ENCODE measurements at places on chromosomes 7 and 10.

- DNase-seq, result no peak
These were observed 222.0 kb downstream of the MAD1L1 start for GRCh38 chr7:2010551-2011265.

DNA sequence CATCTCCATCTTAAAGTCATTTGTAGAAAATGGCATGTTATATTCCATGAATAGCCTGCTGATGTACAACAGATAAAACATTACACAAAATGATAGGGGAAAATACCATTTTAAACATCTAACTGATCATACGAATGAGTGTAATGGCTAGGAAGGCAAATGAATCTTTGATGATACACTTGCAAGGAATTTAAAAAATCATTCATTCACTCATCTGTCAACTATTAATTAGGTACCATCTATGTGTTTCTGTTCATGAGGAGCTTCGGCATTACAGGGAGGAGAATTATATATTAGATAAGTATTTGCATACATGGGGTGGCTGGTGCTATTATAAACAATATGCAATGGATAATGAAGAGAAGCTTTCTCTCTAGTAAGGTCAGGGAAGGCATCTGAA is 183.7 kb downstream of the CACNB2 start:
- no peak for DNase-seq

- DNase-seq, result no peak
These were observed 26.7 kb upstream of the CD36 start for GRCh38 chr7:80611779-80612178.

- peak; percentile 17 for DNase-seq
These were observed 57.7 kb upstream of the EFCAB10 start for GRCh38 chr7:105638902-105639495.

DNA sequence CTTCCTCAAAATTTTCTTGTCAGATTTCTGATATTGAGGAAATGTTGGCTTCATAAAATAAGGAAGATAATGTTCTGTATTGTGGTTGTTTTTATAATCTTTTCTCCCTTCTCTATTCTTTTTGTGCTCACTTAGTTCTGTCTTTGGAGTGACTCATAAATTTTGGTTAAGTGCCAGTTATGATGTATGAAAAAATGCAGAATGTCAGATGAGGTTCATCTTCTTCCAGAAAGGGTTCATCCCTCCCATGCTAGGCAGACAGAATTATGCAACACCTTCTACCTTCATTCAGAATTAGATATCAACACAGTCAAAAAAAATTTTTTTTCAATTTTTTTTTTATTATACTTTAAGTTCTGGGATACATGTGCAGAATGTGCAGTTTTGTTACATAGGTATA is 36.6 kb upstream of the CYP2C19 start:
- no peak for DNase-seq

DNA sequence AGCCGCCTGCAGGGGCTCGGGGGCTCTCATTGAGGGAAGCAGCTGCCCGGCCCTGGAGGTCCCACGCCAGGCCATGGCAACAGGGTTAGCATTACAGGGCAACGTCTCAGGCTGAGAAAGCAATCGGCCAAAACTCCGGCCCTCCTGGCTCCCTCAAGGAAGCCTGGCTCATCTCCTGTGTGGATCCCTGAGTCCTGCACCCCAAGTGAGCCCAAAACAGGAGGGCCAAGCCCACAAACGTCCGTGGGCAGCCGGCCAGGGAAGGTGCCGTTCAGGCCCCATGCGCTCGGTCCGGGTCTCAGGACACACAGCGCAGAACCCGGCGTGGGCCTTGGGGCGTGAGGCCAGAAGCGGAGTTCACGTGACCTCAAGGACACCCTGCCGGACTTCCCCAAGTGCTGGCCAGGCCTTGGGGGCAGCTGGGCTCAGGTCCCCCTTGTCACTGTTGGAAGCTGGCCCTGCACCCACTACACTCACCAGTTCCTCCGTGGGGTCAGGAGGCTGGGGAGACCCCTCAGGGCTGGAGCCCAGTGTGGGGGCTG is 8.0 kb upstream of the PWWP2B start:
- no peak for DNase-seq

- no peak for DNase-seq
These were observed 1.1 kb upstream of the STEAP2 start for GRCh38 chr7:90210475-90210874.

- no peak for DNase-seq
These were observed 19.3 kb downstream of the FRMD4A start for GRCh38 chr10:14311206-14311957.

DNA sequence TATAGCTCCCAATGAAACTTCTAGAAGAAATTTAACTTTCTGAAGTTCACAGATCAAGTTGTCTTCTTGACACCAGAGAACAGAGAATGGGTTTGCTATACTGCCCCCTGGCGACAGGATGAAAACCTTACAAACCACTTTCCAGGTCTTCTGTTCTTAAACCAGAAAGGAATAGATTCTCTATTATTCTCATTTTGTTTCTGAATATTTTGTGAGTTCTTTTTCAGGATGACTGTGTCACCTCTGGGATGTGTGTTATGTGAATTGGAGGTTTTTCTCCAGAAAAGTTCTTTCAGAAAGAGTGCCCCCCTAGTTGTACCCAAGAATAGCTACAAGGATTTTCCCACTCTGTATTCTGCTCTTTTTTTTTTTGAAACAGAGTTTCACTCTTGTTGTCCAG is 6.3 kb downstream of the IFT22 start:
- no peak for DNase-seq

GRCh38 chr7:43022008-43022407 is 89.8 kb downstream of the MRPL32 start:
- no peak for DNase-seq

GRCh38 chr10:13560597-13560996 is 26.2 kb upstream of the PRPF18 start:
- DNase-seq, result no peak

- no peak for DNase-seq
These were observed 48.8 kb upstream of the EXOC6 start for GRCh38 chr10:92799568-92799967.

DNA sequence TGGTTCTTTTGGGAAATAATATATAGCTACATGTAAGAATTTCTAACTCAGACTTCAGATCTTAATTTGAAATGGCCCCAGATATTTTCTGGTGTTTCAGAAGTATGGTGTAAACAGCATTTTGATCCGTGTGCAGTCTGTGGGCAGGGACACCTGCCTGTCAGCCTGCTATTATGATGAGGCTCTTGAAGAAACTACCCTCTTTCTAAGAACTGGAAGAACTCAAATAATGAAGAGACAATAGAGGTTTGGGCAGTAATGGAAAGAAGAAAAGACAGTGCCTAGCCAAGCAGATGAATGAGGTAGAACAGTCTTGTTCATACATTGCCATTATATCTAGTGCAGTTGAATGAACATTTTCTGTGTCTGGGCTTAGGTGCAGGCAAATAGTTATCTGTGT is 256.6 kb downstream of the ARHGAP21 start:
- DNase-seq, result no peak

- no peak for DNase-seq
These were observed 407.8 kb upstream of the FOXK1 start for GRCh38 chr7:4274286-4274685.

- no peak for DNase-seq
These were observed 31.2 kb downstream of the TSPAN14 start for GRCh38 chr10:80485076-80485945.

DNA sequence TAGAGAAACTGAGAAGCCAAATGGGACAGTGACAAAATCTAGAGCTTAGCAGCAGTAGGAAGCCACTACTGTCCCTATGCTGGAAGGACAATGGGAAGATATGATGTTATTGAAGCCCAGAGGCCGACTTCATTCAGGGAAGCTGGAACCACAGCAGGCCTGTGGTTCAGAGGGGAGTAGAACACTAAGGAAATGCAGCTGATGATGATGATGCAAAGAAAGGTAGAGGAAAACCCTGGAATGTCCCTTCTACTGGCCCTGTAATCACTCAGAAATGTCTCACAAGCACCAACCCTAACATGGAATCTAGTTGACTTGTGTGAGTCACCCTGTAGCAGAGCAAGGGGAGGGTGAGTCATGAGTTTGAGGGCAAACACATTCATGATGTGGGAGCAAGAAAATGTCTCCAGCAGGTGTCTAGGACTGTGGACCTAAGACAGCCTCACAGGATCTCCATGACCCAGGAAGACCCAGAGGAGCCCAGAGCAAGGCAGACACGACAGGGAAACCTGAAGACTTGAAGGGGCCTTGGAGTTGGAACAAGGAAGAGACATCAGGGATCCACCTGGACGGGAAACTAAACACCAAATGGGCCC is 37.0 kb upstream of the LRRC17 start:
- no peak for DNase-seq

DNA sequence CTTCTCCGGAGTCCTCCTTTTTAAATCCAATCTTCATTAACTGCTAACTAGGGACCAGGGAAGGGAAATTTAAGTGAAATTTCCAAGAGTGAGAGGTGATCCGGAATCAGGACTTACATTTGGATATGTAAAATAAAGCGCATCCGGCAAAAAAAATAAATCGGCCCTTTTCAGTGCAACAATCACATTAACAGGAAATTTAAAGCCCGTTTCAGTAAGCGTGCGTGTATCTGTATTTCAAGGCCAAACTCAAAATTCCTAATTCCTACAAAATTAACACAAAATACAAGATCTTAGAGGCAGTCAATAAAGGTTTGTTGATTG is 771 bp downstream of the DNAJC9 start:
- DNase-seq, result no peak

DNA sequence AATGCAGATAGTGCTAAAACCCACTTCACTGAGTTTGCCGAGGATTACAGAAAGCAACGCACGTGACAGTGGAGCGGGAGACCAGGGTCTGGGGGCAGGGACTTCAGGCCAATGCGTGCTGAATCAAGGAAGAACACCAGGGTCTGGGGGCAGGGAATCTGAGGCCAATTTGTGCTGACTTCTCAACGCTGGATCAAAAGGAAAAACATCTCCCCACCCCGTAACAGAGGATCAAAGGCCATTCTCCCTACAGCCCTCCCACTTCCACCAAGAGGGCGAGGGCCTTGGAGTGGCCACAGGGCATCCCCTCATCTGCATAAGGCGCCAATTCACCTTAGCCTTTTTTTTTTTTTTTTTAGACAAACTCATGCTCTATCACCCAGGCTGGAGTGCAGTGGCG is 22.3 kb upstream of the BNIP3 start:
- no peak for DNase-seq

- no peak for DNase-seq
These were observed 432.7 kb upstream of the GALNT17 start for GRCh38 chr7:70699271-70699670.

- DNase-seq, result no peak
These were observed 18.9 kb downstream of the LOXL4 start for GRCh38 chr10:98249134-98249533.

GRCh38 chr10:13074563-13075451 is 25.2 kb upstream of the OPTN start:
- peak; percentile 87 for DNase-seq

DNA sequence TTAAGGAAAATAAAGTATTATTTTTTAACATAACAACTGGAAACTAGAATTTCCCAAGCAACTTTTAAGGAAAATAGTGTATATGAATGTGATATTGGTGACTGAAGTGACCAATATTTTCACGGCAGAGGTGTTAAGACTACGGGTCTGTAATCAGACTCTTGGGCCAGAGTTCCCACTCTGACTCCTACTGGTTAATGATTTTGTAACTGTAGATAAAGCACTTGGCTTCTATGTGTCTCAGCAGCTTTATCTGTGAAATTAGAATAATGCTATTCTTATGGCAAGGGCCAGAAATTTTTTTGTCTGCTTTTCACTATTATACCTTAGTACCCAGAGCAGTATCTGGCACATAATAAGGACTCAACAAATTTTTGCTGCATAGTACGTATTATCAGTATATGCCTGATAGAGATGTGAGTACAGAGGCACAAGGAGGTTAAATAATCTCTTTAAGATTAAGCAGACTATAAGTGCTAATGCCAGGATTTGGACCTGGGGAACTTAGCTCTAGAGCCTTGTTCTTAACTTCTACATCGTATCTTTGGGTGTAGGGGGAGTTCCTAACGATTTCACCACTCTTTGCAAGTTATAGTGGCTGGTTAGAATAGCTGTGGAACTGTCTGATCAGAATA is 186.1 kb upstream of the SLC26A5 start:
- DNase-seq, result no peak

DNA sequence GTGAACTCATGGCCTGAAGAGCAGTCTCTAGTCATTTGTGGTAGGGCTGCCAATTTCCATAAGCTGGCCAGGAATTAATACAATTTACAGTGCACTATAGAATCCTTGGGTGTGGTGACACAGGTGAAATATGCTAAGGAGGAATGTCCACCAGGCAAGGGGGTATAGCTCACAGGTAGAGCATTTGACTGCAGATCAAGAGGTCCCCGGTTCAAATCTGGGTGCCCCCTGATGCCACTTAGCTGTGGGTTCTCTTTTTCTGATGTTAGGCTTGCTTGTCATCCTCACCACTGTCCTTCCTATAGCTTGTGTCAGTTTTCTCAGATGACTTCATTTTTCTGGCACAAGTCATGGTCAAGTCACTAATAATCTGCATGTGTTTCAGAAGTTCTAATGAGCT is 108.7 kb downstream of the ZNF467 start:
- no peak for DNase-seq

- DNase-seq, result no peak
These were observed 15.5 kb downstream of the ACBD5 start for GRCh38 chr10:27225011-27225590.

All from D341Med (cell line).